Ascending aorta (tissue), 2 donors: ENCODE measurements at places on chromosomes 12 and 14. TPM values are rescaled to one million over a fixed set of nuclear protein-coding genes. Genes with fewer than 3 reads are reported as not detected.

Gene FERMT2
- 101 TPM for total RNA-seq

Gene GALNT16
- 38.0 TPM for total RNA-seq

DNA sequence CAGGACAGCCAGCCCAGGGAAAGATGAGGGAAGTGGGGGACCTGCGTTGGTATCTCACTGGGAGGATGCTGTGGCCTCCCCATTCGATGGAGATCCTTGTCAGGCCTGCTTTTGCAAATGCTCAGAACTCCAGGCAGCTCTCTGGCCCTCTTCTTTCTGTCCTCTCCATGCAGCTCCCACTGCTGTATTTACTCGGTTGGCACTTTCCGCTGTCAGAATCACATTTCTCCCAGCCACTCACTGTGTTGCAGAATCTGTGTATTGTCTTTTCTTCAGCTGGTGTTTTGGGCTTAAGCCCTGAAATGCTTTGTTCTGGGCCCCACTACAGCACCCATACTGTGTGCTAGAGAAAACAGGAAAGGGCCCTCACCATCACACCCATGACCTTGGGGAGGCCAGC is 401.1 kb downstream of the RGS6 start:
- no peaks in the 10 kb centered on the region for H3K36me3 ChIP-seq
- no peaks in the 10 kb centered on the region for H3K4me1 ChIP-seq
- no peaks in the 10 kb centered on the region for H3K27me3 ChIP-seq

- H3K4me1 ChIP-seq = no peaks in the 10 kb centered on the region
- H3K36me3 ChIP-seq = no peaks in the 10 kb centered on the region
- no peaks in the 10 kb centered on the region for H3K27me3 ChIP-seq
- no peak for DNase-seq
- H3K4me3 ChIP-seq = no peak overlapping the region
Observed at GRCh38 chr12:26369588-26369987, 174.2 kb downstream of the SSPN start.

Gene ZFC3H1
- 15.8 TPM for total RNA-seq

- H3K4me1 ChIP-seq = no peaks in the 10 kb centered on the region
- H3K27me3 ChIP-seq = no peaks in the 10 kb centered on the region
- H3K4me3 ChIP-seq = no peak overlapping the region
- H3K36me3 ChIP-seq = no peaks in the 10 kb centered on the region
- no peak overlapping the region for H3K27ac ChIP-seq
Observed at GRCh38 chr12:69619050-69619449, 8.3 kb upstream of the LRRC10 start.

Gene CLEC4D
- not detected for total RNA-seq
